ENCODE measurements at places on chromosomes 11 and 22.

- no peak for DNase-seq
Measured at GRCh38 chr11:11618973-11619435, 2.8 kb downstream of the GALNT18 start.

GRCh38 chr22:40535642-40536041 is 100.9 kb downstream of the MRTFA start:
- no peak for DNase-seq

- no peak for DNase-seq
Measured at GRCh38 chr22:17952273-17952801, 72.0 kb downstream of the MICAL3 start.

DNA sequence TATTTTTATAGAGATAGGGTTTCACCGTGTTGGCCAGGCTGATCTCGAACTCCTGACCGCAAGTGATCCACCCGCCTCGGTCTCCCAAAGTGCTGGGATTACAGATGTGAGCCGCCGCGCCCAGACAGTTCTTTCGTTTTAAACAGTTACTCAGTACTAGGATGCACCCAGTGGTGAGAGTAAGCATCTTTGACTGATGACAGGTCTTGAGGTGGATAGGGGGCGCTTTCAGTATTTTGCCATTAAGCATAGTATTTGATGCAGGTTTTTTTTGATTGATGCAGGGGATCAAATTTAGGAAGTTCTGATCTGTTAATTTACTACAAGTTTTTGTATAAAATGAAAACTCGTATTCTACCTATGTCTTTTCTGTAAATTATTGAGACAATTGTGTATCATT is 13.2 kb upstream of the TRIM34 start:
- DNase-seq, result no peak

- DNase-seq, result no peak
Measured at GRCh38 chr11:46116007-46116711, 5.1 kb downstream of the PHF21A start.

DNA sequence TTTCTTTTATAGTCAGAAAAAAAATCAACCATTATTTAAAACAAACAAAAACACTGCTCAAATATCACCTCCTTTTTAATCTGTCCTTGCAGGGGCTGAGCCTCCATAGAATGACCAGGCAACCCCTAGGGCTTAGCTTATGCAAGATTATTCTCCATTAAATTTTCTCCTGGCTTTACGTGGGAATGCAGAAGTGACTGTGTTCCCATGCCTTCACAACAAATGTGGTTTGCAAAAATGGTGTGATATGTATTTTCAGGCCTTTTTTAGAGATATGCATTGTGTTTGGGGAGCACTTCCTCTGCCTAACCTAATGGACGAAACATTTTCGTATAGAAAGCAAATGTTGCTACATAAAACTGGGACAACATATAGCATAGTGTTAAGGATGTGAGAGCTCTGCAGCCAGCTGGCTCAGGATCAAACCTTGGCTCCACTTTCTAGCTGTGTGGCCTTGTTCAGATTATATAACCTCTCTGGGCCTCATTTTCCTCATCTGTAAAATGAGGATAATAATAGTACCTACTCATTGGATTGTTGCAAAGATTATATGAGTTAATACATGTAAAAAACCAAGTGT is 82.6 kb downstream of the PARVA start:
- no peak for DNase-seq

- DNase-seq, result no peak
Measured at GRCh38 chr22:19271273-19271855, 20.2 kb downstream of the CLTCL1 start.

DNA sequence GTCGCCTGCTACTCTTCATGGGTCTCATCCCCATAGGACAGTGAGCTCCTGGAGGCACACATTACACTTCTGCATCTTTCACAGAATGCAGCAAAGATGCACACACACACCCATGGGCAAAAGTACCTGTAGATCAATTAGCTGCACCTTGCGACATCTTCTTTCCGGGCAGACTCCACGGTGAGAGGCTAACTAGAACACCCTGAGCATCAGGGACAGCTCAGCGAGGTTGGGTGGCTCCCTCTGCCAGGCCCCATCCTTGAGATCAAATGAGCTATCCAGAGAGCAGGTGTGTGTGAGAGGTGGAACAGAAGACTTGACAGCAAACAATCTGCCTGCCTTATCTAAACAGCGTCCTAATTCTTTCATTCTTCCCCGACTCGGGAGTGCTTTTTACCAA is 96.1 kb upstream of the BID start:
- no peak for DNase-seq

DNA sequence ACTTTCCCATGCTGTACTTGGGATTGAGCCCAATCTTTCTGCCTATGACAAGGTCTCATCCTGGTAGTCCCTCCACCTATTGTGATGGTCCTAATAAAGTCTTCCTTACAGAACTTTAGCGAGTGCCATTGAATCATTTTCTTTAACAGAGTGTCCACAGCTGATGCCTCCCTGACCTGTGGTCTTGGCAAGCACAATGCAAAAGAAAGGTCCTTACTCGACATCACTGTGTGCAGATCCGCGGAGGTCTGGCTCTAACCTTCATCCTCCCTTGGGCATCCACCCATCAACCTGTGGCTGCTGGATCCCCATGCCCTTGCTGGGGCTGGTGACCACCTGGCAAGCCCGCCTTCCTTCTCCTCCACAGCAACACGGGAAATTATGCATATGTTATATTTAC is 1203.9 kb downstream of the TBC1D22A start:
- DNase-seq, result no peak

GRCh38 chr11:134157451-134157850 is 66.3 kb downstream of the NCAPD3 start:
- DNase-seq, result no peak

GRCh38 chr11:122486793-122487495 is 168.6 kb upstream of the UBASH3B start:
- no peak for DNase-seq

DNA sequence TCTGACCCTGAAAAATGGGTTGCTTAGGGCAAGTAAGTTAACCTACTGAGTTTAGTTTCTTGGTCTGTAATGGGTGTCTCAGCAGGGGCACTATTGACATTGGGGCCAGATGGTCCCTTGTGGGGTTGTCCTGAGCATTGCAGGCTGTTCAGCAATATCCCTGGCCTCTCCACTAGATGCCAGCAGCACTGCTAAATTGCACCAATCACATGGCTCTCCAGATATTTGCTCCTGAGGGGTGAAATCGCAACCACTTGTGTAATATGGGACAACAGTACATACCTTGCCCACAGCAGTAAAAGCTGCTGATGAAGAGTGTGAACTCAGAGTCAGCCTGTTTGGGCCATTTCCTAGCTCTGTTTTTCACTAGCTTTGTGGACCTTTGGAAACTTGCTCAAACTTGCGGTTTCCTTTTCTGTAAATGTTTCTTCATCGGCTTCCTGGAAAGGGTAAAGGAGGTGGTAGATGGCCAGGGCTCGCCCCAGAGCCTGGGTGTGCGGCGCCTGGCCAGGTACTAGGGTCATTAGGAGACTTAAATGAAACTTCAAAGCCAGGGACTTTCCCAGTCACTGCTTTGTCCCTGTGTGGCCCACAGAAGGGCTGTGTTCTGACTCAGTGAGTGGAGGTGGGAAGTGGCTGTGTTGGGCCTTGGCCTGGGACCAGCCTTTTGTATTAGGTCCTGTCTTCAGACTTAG is 13.0 kb downstream of the NCF4 start:
- DNase-seq, result no peak

Data from activated CD8-positive, alpha-beta memory T cell treated with anti-CD3 and anti-CD28 coated beads for 4 hours (primary cell).